Kidney capillary endothelial cell (primary cell): ENCODE measurements at places on chromosomes 7 and 10.

- no peak for DNase-seq
Measured at GRCh38 chr7:130791746-130792145, 57.7 kb upstream of the KLF14 start.

DNA sequence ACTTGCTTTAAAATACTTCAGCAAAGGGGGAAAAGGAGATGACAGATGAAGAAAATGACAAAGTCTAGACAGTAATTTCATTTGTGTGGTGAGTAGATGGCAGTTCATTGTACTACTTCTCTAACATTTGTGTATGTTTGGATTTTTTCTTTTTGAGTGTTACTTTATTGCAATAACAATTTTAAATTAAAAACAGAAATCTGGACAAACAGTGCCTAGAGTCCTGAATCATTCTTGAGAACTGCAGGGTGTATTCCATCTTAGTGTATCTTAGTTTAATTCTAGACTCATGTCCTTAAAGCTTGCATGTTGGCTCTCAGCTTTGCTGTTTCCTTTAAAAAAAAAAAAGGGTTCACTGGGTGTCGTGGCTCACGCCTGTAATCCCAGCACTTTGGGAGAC, 31.1 kb downstream of the HOXA1 start:
- DNase-seq = no peak

DNA sequence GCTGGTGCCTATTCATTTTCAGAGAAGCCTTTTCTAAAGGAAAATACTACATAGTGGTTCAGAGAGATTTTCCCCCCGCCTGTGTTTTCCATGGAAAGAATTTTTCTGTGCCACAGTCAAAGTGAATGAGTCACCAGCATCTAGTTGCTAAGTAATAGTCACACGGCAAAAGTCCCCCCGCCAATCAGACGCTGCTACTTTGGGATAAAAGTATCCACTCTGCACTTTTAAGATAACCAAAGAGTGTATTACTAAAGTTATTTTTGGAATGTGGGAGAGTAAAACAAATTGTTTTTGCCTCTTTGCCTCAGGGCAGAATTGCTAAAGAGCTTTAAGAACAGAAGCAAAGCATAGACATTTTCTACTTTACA, 23.5 kb downstream of the ABLIM1 start:
- DNase-seq = peak; percentile 55

DNA sequence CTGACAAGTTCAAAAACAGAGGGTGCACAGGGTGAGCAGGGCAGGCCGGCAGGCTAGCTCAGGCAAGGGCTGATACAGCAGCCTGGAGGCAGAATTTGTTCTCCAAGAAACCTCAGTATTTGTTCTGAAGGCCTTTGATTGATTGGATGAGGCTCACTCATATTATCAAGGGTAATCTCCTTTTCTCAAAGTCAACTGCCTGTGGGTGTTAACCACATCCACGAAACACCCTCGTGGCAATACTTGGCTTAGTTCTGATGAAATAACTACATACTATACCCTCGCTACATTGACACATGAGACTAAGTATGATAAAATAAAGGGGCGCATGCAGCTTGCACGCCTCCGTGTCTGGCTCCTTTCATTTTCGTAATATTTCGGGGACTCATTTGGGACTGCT, 4.4 kb upstream of the PPP2R2D start:
- DNase-seq = no peak

- DNase-seq = no peak
Measured at GRCh38 chr10:79492839-79493238, 19.5 kb upstream of the EIF5AL1 start.

- no peak for DNase-seq
Measured at GRCh38 chr7:158740013-158740656, 35.5 kb upstream of the NCAPG2 start.

DNA sequence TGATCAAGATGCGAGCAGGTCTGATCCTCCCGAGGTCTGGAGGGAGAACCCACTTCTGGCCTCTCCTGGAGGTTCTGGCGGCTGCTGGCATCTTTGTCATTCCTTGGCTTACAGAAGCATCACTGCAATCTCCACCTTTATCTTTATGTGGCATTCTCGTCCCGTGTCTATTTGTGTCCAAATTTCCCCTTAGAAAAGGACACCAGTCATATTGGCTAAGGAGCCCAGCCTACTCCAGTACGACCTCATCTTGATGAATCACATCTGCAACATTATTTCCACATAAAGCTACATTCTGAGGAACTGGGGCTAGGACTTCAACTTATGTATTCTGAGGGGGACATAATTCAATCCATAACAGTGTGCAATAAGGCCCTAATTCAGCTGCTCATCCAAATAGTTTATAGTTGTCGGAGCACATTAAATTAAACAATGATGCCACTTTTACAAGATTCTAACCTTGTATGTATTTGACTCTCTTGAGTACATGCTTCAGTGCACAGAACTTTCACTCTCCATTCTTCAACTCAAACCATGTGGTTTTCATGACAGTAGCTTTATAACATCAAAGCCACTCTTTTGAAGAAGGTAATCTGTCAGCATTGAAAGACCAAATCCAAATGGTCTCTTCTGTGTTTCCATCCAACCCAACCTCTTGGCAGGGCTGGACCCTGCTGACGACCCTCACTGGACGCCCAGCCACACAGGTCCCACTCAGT, 86.2 kb upstream of the DDC start:
- no peak for DNase-seq

DNA sequence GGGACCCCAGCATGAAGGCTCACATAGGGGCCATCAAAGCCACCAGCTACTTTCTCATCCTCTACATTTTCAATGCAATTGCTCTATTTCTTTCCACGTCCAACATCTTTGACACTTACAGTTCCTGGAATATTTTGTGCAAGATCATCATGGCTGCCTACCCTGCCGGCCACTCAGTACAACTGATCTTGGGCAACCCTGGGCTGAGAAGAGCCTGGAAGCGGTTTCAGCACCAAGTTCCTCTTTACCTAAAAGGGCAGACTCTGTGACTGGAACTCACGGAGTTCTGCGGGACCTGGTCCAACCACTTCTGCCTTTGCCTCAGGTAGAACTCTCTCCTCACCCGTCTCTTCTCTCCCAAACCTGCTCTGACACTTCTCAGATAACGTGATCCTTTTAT, 945 bp downstream of the TAS2R40 start:
- no peak for DNase-seq

- DNase-seq = no peak
Measured at GRCh38 chr7:2116989-2117591, 115.7 kb downstream of the MAD1L1 start.

GRCh38 chr7:101234636-101235035, 3.0 kb downstream of the CLDN15 start:
- no peak for DNase-seq

- peak; percentile 70 for DNase-seq
Measured at GRCh38 chr7:55415173-55415778, 50.1 kb downstream of the LANCL2 start.

GRCh38 chr10:119315128-119316001, 108.0 kb downstream of the GRK5 start:
- peak; percentile 70 for DNase-seq

DNA sequence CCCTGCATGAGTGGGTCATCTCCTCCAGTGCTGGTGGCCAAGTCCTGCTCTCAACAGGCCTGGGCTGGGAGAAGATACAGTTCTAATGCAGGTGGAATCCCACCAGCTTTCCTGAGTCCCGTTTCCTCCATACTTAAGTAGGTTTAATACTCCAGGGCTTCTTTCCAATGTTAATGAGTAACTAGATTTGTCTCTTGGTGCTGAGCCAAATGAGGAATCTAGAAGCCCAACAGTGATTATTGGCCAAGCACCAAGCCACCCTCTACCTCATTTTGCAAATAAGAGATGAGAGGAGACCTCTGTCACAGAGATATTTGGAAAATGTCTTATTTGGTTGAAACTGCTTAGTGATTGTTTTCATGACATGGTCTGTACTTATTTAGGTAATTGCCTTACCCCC, 37.1 kb downstream of the STARD3NL start:
- no peak for DNase-seq

GRCh38 chr10:33335801-33336581, 1.5 kb upstream of the NRP1 start:
- DNase-seq = no peak

- DNase-seq = no peak
Measured at GRCh38 chr10:70558871-70559810, 43.4 kb downstream of the PRF1 start.

DNA sequence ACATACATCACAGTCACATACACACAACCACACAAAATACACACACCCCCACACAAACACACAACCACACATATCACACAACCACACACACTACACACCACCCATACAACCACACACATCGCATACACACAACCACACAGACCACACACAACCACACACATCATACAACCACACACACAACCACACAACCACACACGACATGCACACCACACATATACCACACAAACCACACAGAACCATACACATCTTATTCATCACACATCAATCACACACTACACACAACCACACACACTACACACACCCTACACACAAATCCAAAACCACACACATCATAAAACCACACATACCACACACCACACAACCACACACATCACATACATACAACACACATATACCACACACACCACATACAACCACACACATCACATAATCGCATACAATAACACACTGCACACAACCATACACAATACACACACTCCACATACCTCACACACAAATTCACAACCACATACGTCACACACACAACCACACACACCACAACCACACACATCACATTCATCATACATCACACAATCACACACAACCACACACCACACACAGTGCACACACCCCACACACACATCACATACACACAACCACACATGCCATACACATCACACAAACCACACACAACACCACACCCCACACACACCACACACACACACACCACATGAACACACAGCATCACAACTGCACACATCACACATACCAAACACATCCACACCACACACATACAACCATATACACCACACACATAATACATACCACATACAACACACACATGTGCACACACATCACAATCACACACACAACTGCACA, 30.4 kb downstream of the GPRIN2 start:
- no peak for DNase-seq

- peak; percentile 11 for DNase-seq
Measured at GRCh38 chr7:8724080-8724718, 290.8 kb downstream of the NXPH1 start.

DNA sequence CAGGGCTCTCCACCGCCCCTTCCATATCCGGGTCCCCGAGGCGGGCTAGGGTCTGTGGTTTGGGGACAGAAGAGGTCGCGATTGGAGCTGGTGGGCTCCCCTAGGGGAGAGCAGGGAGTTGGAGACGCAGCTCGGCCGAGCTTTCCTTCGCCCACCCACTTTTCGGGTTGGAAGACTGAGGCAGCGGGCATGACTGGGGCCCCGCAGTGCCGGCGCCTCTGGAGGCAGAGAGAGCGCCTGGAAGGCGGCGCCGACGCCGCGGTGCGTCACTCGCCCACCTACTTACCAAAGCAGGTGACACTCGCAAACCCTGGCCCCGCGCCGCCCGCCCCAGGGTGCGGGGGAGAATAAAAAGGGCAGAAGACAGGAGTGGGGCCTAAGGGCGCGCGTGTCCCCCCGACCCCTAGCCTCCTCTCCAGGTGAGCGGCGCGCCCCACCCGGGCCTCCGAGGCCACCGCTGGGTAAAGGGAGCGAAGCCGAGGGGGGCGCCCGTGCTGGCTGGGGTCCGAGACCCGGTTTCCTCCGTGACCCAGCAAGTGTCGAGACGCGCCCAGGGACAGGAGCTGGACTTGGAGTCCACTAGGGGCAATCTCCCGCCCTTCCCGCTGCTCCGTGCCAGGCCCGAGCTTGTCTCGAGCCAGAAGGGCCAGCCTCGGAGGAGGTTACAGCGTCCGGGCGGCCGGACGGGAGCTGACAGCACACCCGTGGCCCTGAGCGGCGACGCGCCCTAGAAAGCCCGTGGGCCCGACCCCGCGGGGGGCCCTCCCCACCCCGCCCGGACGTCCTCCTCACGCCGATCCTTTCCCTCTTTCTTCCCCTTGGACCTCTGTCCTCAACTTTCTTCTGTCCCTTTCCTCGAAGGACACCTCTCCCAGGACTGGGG, 34.4 kb upstream of the GRID1 start:
- no peak for DNase-seq

- DNase-seq = peak; percentile 16
Measured at GRCh38 chr10:43076876-43077420, at the start of gene RET. Gene RET (plus strand): TSS chr10:43077069. CDS start chr10:43077259, 190 bp downstream.

GRCh38 chr7:129427526-129428045, 6.6 kb upstream of the STRIP2 start:
- no peak for DNase-seq

GRCh38 chr10:130751106-130751840, 560.2 kb downstream of the TCERG1L start:
- DNase-seq = no peak

DNA sequence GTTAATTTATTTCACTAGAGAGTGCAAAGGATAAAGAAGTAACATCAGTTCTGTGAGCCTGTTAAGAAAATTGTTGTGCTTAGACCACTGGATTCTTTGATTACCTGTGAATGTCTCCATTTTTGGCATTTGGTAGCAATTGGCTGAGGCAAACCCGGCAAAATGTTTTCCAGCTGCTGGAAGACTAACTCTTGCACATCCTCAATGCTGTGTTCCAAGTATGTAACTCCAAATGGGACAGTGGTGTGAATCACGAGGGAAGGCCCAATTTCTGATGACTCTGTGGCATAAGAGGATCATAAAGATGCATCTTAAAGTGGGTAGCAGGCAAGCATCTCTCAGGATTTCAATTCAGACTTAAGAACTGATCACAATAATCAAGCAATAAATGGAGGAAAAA, 268.8 kb downstream of the RNLS start:
- DNase-seq = no peak

GRCh38 chr7:1282679-1283078, 50.0 kb downstream of the UNCX start:
- DNase-seq = no peak

DNA sequence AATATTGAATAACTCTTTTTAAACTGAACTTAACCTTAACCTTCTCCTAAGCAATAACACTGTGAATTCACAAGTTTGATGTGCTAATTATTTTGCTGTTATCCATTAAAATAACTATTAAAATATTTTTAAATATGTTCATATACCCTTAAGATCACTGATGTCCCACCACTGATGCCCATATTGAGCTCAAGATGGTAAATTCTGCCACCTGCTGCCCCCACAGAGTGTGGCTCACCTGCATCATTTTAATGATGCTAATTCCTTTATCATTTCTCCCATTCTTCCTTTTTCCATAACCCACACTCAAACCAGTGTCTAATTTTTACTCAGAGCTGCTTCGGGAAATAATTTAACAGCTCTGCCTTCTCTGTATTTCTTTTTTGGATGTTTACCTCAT, 82.3 kb upstream of the ARID5B start:
- no peak for DNase-seq

GRCh38 chr7:34939175-34939574, 98.1 kb downstream of the DPY19L1 start:
- DNase-seq = no peak

DNA sequence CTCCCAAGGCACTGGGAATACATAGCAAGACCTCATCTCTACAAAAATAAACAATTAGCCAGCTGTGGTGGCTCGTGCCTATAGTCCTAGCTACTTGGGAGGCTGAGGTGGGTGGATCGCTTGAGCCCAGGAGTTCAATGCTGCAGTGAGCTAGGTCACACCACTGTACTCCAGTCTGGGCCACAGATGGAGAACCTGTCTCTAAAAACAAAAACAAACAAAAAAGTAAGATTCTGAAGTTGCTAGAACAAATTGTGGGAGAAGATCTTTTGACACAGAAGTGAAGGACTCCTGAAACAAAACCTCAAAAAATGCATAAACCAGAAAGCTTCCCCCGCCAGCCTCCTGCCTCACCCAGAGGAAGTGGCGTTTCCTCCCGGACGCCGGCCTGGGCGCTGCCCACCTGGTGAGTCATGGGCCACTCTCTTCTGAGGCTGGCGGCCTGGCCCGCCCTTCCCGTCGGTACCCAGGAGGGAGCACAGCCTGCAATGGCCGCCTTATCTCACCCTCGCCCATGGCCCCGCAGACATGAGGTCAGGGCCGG, 25.4 kb upstream of the ELN start:
- peak; percentile 84 for DNase-seq
